Right forelimb (tissue), 1 donor: ENCODE measurements at places on chromosomes 3 and 15.

DNA sequence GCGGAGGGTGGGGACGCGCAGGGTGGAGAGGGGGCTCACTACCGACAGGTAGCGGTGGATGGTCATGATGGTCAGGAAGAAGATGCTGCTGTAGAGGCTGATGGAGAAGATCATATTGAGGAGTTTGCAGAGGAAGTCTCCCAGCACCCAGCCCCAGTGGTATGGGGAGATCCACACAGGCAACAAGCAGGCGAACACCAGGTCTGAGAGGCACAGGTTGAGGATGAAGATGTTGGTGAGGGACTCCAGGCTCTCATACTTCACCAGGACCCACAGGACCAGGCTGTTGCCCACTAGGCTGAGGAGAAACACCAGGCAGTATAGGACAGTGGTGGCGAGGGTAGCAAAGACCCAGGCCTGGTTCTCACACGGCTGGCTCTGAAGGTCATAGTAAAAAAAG lies 5.8 kb downstream of the XCR1 start:
- DNase-seq, result no peak

DNA sequence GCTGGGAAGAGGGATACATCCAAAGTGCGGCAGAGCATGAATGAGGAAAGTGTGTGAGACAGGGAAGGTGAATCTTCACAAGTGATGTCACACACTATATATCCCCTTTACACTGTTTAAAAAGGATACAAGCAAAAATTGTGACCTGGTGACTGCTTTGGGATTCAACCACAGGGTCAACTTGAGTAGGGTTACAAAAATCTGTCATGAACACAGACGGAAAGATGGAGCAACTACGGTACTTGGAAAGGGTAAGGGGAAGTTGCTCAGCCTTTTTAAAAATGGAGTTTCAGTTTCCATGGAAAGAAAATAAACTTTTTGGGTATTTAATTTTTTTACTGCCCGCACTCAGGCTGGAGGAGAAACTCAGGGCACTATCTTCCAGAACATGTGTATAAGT lies 60.3 kb downstream of the B3GNT5 start:
- DNase-seq, result no peak

GRCh38 chr3:149153402-149153801 lies 24.0 kb downstream of the HPS3 start:
- DNase-seq, result no peak

- DNase-seq, result no peak
Observed at GRCh38 chr3:111277226-111277625, 205.6 kb downstream of the NECTIN3 start.

DNA sequence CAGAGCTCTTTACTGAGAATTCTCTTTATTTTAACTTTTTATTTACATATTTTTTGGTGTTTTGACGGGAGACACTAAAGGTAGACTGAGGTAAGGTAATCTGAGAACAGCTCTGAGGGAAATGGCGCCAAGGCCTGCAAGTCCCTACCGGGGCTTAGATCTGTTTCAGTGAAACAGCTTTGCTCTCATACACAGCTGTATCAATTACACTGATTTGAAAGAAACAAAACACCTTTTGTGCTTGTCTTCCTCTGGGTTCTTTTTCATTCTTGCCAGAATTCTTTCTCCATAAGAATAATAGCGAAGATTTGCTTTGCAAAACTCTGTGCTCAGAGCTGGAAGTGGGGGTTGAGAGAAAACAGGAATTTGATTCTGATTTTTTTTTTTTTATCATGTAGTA lies 79.5 kb upstream of the PEX5L start:
- DNase-seq, result no peak

DNA sequence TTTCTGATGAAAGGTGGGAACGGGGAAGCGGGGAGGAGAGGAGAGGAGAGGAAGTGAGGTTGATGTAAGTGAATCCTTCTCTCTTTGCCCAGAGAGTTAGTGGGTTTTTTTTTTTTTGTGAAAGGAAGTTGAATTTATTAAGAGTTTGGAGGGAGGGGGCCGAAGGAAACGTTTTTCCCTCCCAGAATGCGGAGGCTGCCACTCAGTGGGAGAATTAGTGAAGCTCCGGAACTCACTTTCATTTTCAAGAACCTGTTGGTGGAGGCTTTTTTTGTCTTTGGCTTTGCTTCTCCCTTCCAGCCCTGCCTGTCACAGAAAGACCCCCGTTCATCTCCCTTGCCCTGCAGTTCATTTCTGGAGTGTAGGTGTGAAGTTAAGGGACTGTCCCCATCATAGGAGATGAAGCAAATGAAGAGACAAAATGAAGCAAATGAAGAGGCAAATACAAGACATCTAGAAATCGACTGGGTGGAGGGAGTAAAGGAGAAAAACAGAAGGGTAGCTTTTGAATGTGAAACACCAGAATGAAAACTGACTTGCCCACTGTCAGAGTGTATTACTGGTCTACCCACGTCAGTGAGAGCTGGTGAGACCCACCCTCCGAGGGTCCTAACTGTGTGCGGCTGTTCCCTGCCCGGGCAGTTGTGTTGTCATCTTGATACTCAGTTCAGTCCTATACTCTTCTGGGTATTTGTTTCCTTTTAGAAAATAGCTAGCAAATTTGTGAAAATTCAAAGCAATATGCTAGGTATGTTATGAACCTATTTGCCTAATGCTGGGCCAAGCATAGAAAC lies 91.5 kb downstream of the ITPR1 start:
- DNase-seq, result no peak

GRCh38 chr15:60423537-60423936 lies 25.8 kb upstream of the ANXA2 start:
- no peak for DNase-seq

GRCh38 chr3:169667166-169668071 lies 3.9 kb upstream of the MECOM start:
- no peak for DNase-seq

DNA sequence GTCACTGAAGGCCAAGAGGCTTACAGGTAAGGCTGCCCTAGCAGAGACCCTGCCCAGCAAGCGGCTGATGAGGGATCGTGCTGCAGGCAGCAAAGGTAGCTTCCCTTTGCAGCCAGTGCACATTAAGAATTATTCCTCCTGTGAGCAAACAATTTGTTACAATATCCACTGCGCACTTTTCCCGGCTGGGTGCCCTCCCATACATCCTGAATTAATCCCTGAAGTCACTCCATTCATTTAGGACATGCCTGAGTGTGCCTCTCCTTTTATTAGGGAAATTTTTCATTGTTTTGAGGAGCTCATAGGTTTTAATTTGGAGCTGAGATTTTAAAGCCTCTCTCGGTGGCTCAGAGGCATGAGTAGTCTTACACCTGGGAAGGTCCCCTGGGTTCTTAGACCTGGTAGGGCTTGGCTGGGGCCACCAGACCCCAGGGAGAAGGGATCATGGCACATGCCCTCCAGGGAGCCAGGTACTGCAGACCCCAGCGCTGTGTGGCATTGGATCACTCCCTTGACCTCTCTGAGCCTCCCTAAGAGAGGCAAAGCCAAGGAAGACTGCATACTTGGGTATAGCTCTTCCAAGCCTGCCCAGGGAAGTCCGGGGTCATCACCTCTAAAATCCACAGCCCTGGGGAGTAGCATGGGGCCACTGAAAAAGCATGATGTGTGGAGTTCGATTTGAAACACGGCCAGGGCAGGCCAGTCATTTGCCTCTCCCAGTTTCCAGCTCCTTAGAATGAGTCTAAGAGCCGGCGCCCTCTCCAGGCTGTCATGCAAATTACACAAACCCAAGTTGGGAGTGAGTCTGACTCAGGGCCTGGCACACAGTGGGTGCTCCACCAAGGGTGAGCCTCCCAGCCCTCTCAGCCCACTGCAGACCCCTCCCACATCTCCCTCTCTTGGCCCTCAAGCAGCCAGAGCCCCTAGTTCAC lies 151.9 kb upstream of the LINGO1 start:
- no peak for DNase-seq

GRCh38 chr3:154952553-154952952 lies 127.6 kb upstream of the MME start:
- DNase-seq, result no peak

DNA sequence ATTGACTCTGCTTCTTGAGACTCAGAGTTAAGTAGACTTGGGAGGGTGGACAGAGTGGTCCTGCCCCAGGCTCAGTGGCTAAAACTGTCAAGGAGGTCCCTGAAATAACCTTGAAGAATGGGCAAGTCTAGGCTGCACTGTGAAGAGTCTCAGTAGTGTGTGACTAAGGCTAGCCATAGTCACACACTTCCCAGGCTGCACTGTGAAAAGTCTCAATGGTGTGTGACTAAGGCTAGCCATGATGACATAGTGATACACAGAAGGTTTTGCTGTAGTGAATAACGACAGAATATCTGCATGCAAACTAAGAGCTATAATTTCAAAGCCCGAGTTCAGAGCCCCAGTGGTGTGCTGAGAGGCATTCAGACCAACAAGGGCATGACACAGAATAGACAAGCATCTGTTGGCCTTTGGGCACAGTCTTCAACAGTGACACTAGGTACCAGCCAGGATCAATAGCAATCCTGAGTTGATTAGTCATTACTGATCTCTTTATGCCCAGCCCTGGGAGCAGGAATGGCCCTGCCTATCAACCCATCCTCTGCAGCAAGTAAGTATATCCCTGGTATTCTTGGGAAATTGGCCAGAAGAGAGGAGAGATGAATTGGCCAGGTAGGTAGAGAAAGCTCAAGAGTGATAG lies 72.4 kb upstream of the BBX start:
- DNase-seq, result no peak
